ENCODE measurements at places on chromosomes 6 and 20.

GRCh38 chr6:27019651-27020552, 227.6 kb upstream of the PRSS16 start:
- DNase-seq = peak; percentile 94

- peak; percentile 8 for DNase-seq
Observed at GRCh38 chr6:163825033-163825432, 410.5 kb downstream of the QKI start.

DNA sequence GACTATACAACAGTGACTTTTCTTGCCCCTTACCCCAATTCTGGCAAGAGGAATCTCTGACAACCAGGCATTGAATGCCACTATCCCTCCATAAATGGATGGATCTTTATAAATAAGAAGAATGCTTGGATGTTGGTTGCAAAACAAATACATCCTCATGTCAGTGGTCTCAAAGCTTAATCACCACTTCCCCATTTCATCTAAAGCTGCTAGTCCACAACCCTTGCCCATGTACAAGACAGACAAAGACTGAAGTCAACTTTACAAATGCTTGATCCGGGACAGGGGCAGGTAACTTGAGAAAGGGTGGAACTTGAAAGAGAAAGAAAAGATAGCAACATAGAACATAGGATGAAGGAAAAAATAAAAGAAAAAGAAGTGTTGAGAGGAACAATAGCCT, 540.5 kb upstream of the NOX3 start:
- no peak for DNase-seq

- DNase-seq = peak; percentile 77
Observed at GRCh38 chr20:20821484-20822260, 109.2 kb upstream of the RALGAPA2 start.

GRCh38 chr20:64102647-64103354, 4.6 kb downstream of the NPBWR2 start:
- DNase-seq = peak; percentile 84

DNA sequence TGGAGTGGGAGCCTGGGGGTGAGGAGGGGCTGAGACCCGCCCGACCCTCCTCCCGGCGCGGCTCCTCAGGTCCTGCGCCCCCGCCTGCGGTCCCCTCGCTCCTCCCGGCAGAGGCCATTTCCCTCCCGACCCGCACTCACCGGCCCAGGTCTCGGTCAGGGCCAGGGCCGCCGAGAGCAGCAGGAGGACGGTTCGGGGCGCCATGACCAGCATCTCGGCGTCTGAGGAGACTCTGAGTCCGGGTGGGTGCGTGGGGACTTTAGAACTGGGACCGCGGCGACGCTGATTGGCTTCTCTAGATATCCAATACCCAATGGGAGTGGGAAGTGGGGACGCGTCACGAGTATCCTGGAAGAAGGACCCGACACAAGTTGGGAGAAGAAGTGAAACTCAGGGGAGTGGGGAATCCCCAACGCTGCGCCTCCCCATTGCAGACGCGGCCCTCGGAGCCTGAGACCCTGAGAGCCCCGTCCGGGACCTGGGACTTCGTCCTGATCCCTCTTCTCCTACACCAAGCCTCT, at the start of gene HLA-B:
Gene HLA-B (minus strand): TSS at position 234 of the 521 bp plus-strand sequence. CDS start 21 bp downstream, at position 213.
- peak; percentile 82 for DNase-seq

DNA sequence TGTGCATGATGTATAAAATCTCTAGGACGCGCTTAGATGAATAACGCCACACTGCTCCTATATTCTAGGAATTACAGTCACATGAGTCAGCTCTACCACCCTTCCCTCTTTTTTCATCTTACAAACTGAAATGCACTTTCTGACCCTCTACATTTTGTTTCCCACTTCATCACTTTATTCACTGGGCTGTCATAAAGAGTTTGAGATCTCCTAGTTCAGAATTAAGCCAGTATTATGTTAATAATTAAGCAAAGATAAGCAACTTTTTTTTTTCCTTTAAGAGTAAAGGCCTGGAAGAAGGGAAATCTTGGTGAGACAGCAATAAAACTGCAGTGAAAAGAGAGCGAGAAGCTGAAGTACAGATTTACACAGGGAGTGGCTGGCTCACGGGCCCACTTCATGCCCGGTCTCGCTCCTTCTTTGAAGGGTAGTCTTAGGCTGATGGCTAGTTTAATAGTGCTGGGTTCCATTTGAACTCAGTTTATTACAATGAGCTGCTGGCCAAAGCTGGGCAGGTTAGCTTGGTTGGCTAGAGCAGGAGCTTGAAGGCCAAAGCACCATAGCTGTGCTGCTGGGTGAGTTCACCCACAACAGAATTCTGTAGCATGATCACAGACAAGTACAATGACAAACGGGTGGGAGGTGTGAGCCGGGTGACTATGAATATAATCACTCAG, 110.6 kb downstream of the MAP7 start:
- no peak for DNase-seq

- no peak for DNase-seq
Observed at GRCh38 chr6:22003287-22003686, 293.5 kb downstream of the PRL start.

- no peak for DNase-seq
Observed at GRCh38 chr20:33566781-33567603, 77.1 kb downstream of the CBFA2T2 start.

DNA sequence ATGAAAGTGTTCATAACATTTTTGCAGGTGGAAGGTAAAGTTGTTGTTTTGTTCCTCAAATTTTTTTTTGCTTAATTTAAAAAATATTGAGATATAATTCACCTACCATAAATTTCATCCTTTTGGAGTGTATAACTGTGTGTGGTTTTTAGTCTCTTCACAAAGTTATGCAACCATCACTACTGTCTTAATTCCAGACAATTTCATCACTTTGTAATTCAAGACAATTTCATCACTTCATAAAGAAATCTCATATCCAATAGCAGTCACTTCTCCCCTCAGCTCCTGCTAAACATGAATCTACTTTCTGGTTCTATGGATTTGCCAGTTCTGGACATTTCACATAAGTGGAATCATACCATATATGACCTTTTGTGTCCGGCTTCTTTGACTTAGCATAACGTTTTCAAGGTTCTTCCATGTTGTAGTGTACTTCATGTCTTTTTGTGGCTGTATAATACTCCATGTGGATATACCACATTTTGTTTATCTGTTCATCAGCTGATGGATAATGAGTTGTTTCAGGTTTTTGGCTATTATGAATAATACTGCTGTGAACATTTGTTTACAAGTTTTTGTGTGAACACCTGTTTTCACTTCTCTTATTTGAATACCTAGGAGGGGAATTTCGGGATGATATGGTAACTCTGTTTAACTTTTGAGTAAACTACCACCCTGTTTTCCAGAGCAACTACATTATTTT, 18.8 kb downstream of the ZFAND3 start:
- no peak for DNase-seq

DNA sequence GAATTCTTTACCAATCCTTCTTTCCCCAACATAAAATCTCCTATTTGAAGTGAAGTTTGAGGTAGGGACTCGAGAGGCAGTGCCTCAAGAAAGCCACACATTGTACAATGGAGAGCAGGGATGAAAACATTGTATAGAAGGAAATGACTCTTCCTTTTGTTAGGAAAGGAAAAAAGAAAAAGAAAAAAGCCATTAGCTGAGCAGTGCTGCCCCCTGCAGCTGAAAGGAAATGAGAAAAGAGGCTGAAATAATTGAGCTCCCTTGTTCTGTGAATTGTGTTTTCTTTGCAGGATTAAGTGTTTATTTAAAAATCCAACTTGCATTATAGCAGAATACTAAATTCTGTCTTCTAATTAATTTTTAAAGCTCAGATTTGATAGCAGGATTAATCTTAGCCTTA, 162.9 kb upstream of the SASH1 start:
- peak; percentile 70 for DNase-seq

DNA sequence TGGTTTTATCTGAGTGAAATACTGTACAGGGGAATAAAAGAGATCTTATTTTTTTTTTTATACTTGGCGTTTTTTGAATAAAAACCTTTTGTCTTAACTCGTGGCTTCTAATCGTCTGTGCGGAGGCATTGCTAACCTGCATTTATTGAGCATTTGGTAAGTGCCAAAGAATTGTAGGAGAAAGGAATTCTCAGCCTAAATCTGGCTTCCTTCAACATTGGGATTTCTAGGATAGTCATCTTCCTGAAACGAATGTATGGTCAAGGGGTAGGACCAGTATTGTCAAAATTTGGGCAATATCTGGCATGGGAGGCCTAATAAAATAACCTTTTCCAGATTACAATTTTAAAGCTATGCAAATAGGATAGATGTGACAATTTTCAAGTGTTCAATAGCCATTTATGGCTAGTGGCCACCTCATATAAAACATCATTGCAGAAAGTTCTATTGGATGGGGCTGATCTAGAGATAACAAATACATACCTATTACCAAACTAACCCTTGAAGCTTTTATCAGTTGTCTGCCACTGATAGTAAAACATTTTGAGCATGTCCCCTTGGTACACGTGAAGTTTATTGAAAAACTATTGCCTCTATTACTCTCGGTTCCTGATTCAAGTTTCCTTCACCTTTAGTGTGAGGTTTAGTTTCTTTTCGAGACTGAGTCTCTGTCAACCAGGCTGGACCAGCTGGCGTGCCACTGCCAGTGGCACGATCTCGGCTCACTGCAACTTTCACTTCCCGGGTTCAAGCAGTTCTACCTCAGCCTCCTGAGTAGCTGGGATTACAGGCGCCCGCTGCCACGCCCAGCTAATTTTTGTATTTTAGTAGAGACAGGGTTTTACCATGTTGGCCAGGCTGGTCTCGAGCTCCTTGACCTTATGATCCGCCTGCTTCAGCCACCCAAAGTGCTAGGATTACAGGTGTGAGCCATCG, 5.6 kb downstream of the PIM1 start:
- no peak for DNase-seq

- DNase-seq = no peak
Observed at GRCh38 chr6:16639684-16640480, 121.4 kb downstream of the ATXN1 start.

DNA sequence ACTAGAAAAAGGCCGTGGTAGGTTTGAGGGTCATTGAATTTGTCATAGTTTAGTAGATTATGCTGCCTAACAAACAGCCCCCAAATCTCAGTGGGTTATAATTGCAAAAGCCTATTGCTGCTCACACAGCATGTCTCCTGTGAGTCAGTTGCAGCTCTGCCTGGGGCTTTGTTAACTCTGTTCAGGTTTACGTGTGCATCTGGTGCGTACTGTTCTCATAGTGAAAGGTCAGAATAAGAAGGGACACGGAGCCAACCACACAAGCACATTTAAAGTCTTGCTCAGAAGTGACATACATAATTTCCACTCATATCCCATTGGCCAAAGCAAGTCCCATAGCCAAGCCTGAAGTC, 48.1 kb upstream of the BMP2 start:
- DNase-seq = no peak

GRCh38 chr6:105507811-105508210, 104.9 kb upstream of the PREP start:
- DNase-seq = no peak

DNA sequence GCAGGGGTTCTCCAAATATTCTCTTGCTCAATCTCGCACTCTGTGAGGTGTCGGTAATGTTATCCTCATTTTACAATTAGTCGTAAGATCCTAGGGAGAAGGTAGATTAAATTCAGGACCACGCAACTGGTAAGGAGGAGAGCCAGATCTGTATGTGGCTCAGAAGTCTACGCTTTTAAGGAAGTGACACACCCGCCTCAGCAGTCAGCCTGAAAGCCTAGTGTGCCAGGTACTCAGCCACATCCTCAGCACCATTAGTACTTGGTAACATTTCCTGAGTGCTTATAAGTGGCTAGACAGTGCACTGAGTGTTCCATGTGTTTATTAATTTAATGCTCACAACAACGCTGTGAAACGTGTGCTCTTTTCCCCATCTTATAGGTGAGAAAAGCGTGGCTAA, 63.7 kb downstream of the DHX35 start:
- DNase-seq = no peak

GRCh38 chr20:21324126-21324525, 21.0 kb downstream of the XRN2 start:
- DNase-seq = no peak

- DNase-seq = peak; percentile 94
Observed at GRCh38 chr20:36153736-36154699, 522 bp upstream of the EPB41L1 start.

DNA sequence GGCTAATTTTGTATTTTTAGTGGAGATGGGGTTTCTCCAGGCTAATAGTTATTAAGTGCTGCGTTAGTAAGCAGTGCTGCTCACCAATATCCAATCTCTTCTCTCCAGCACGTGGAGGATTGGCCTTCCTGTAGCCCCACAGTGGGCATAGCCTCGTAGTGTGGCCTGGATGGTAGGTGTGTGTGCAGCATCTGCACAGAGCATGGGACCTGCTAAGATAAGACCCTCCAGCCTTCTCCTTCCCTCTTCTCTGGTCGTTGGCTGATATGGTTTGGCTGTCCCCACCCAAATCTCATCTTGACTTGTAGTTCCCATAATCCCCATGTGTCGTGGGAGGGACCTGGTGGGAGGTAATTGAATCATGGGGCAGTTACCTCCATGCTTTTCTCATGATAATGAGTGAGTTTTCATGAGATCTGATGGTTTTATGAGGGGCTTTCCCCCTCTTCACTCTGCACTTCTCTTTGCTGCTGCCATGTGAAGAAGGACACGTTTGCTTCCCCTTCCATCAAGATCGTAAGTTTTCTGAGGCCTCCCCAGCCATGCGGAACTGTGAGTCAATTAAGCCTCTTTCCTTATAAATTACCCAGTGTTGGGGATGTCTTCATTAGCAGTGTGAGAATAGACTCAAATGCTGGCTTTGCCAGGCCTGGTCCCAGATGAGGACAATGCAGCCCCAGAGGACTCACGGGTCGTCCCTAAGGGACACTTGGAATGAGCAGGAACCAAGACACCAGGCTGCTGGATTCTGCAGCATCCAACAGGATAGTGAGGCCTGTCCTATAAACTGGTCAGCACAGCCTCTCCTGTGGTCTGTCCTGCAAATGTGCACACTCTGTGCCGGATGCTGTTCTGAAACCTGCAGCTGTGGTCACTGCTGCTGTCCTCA, 63.4 kb upstream of the AFDN start:
- peak; percentile 26 for DNase-seq

GRCh38 chr6:131001945-131002660, 60.9 kb downstream of the EPB41L2 start:
- no peak for DNase-seq

- DNase-seq = no peak
Observed at GRCh38 chr6:35967076-35967774, 46.3 kb upstream of the SRPK1 start.
